ENCODE measurements at places on chromosomes 3 and 15. TPM values are rescaled to one million over a fixed set of nuclear protein-coding genes. Genes with fewer than 3 reads are reported as not detected.

Gene ACP3
- 0.35 TPM for total RNA-seq

Gene FRMD4B
- 9.2 TPM for total RNA-seq

Gene HRG
- 1,137 TPM for total RNA-seq

Gene KPNA4
- 14.4 TPM for total RNA-seq

Gene MORC1
- 0.15 TPM for total RNA-seq

Gene TM4SF4
- total RNA-seq = 318 TPM

Gene ALAS1
- total RNA-seq = 783 TPM

Gene MB21D2
- 0.31 TPM for total RNA-seq

Gene CCR8
- not detected for total RNA-seq

Gene PXK
- total RNA-seq = 8.7 TPM

Gene FGD5
- total RNA-seq = 8.9 TPM

Gene XYLB
- total RNA-seq = 42.7 TPM

Gene NKTR
- total RNA-seq = 29.8 TPM

Gene ST3GAL6
- 69.6 TPM for total RNA-seq

Gene TLR9
- 0.59 TPM for total RNA-seq

Gene HIGD2B
- total RNA-seq = not detected

Gene CALML4
- total RNA-seq = 5.5 TPM

Gene ACSBG1
- not detected for total RNA-seq

Gene SAMD7
- total RNA-seq = not detected

Gene GOLGA6A
- 1.6 TPM for total RNA-seq

Gene IGSF11
- total RNA-seq = not detected

Gene SIDT1
- total RNA-seq = 0.35 TPM

Gene LTF
- 0.31 TPM for total RNA-seq

Gene RTP3
- total RNA-seq = 29.0 TPM

Gene PTH1R
- 19.2 TPM for total RNA-seq

Gene OCA2
- not detected for total RNA-seq

Gene PPM1L
- 15.1 TPM for total RNA-seq

Gene LMAN1L
- not detected for total RNA-seq

Gene TGM4
- not detected for total RNA-seq

Gene ACTRT3
- total RNA-seq = 1.5 TPM

Gene PLA2G4E
- total RNA-seq = not detected

Gene ACAP2
- total RNA-seq = 15.6 TPM

Gene UROC1
- total RNA-seq = 15.1 TPM

Gene GORASP1
- 32.5 TPM for total RNA-seq

Gene NOX5
- total RNA-seq = not detected

Gene RNU5B-1
- not detected for total RNA-seq

Gene ZPLD1
- total RNA-seq = 0.07 TPM

Gene WDR93
- total RNA-seq = not detected

Gene STAB1
- 138 TPM for total RNA-seq
